HEK293T (cell line): ENCODE measurements at places on chromosomes 11 and 22.

DNA sequence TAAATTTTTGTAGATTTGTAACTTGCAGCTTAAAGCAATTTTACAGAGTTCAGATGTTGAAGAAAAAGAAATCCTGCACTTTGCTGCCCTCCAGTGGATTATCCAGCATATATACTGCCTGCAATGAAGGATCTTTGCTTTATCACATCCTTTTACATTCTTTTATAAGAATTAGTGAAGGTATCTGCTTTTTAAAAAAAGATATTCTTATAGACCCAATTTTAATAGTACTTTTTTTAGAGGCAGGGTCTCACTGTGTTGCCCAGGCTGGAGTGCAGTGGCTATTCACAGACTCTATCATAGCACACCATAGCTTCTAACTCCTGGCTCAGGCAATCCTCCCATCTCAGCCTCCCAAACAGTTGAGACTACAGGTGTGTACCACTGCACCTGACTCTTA is 60.7 kb downstream of the TTC17 start:
- peak; percentile 15 for DNase-seq

GRCh38 chr11:124153821-124154220 is 29.3 kb upstream of the OR10D3 start:
- DNase-seq = no peak

- peak; percentile 26 for DNase-seq
Measured at GRCh38 chr11:59754494-59754858, 700 bp upstream of the STX3 start.

DNA sequence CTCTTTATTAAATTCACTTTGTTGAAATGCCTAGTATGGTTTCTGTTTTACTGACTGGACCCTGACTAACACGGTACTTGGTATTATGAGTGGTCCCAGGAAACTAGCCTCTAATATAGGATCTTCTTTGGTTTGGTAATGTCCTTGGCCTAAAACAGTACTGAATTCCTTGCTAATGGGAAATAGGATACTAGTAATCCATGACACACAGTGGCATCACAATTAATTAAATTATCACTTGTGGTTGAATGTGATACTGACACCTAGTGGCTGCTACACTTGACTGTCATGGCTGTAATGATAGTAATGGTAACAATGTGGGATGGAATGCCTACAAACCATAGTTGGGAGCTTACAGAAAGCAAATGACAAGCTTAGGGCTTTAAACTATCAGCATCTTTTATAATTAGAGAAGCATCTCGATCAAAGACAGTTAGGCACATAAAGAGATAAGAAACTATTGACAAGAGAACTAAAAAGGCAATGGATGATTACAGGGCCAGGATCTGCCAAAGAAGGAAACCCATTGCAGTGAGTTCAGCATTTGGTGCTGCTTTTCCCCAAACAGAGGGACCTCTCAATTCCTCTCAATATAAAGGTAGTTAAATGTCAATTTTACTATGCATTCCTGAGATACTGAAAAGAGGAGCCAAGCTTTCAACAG is 8.6 kb downstream of the DNHD1 start:
- DNase-seq = peak; percentile 29

- DNase-seq = no peak
Measured at GRCh38 chr11:26063915-26064314, 268.0 kb upstream of the ANO3 start.

DNA sequence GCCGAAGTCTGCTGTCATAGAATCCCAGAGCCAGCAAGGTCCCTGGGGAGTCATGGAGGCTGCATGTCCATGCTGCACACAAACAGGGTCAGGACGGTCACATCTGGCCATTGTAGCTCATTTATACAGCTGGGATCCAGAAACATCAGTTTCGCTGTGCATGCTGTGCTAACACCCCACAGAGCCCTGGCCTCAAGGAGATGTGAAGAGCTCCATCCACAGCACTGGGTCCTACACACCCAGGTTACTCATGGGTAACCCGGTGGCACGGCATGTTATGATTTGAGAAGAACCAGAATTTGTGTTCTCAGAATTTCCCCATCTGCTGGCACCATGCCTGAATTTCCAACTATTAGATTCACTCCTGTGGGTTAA is 146.3 kb upstream of the ARHGAP20 start:
- DNase-seq = no peak

- no peak for DNase-seq
Measured at GRCh38 chr11:126329644-126330211, 25.8 kb upstream of the ST3GAL4 start.

GRCh38 chr11:121452609-121453150 is at the start of gene SORL1-AS1:
Gene SORL1-AS1 (minus strand): TSS chr11:121452967.
- no peak for DNase-seq

GRCh38 chr11:126109941-126110731 is 47.5 kb upstream of the CDON start:
- no peak for DNase-seq

GRCh38 chr22:40414838-40415505 is 44.6 kb downstream of the SGSM3 start:
- no peak for DNase-seq

DNA sequence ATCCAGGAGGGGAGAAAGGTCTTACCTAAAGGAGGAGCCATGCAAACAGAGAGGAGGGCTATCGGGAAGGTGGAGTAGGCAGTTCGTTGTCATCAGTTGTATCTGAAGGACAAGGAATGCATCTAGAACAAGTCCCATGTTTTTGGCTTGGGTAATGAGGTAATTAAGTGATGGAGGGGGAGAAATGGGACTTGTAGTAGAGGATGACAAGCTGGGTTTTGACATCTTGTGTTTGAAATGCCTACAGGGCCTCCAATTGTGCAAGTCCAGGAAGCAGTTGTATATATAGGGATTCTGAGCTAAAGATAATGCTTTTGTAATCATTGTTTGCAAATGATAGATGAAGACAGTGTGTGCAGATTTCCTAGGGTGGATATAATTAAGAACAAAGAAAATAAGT is 622.8 kb downstream of the NTM start:
- no peak for DNase-seq

DNA sequence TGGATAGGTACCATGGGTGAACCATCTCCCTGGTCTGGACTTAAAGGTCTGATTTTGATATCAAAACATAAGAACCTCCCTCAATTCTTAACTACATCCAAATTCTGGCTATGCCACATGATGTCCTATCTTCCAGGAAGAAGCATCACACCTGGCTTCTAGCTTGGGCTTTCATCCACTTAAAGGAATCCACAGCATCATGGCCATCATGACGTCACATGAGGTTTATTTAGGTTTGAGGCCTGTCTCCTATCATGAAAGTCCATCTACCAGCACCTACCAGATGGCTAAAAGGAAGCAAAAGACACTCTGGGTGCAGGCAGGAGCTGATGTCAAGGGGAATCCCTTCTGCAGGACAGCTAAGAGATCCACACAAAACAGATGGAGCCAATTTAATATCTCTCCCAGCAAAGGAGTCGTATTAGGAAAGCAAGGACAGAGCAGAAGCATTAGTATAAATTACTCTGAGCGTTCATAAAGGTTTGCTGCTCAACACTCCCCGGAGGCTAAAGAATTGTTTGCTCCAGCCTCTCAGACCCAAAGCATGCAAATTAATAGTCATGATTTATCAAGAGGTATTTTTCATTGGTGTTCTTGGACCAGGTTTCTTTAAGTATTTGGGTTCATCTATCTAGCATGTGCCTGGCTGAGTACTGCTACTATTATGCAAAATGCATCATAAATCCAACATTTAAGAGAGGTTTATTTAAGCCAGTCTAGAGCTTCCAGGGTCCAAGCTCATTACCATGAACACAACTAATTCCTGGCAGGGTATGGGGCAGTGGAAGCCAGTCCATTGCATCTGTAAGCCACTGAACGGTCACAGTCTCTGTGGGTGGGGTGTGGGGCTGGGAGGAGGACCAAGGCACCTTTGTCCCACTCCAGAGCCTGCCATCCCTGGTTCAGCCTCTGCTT is 47.2 kb downstream of the GALNT18 start:
- no peak for DNase-seq

DNA sequence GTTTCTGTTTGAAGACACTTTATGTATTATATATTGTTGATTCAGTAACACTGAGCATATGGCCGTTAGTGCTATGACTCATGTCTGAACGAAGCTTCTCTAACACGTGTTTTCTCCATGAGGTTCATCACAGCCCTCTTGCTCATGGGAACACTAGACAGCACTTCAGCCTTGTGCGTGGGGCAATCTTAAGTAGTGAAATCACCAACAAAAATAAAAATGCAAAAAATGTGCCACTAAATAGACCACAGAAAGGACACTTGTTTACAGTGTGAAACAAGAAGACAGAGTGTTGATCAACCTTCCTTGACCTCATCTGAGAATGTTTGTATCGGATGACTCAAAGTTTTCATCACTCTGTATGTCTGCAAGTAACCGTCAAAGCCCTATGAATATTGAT is 94.5 kb downstream of the FDX1 start:
- DNase-seq = no peak
